A673 (cell line): ENCODE measurements at places on chromosomes 12 and 14. TPM values are rescaled to one million over a fixed set of nuclear protein-coding genes. Genes with fewer than 3 reads are reported as not detected.

DNA sequence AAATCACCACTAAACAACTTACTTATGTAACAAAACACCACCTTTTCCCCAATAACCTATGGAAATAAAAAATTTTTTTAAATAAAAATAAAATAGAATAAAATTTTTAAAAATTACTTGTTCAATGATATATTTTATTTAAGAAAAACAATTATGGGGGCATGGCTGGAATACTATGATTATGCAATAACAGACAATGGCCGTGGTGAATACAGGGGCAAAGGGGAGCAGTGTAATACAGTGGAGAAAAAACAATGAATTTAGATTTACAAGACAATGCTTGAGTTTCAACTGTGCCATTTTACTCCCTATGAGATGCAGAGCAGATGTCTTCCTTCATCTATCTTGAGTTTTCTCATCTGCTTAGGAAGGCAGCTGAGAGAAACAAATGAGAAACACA is 72.9 kb downstream of the BLTP3B start:
- H3K36me3 ChIP-seq: peaks cover 3% of the 10 kb centered on the region
- H3K27ac ChIP-seq: no peak overlapping the region
- no peak for DNase-seq
- no peaks in the 10 kb centered on the region for H3K27me3 ChIP-seq
- H3K4me3 ChIP-seq: no peak overlapping the region

- H3K4me3 ChIP-seq: no peak overlapping the region
- H3K27me3 ChIP-seq: no peaks in the 10 kb centered on the region
- DNase-seq: no peak
- H3K4me1 ChIP-seq: peaks cover 21% of the 10 kb centered on the region
- H3K27ac ChIP-seq: no peak overlapping the region
These were observed 598 bp downstream of the RASSF9 start for GRCh38 chr12:85835426-85836196.

- H3K4me1 ChIP-seq: no peaks in the 10 kb centered on the region
- DNase-seq: no peak
- H3K27me3 ChIP-seq: no peaks in the 10 kb centered on the region
- no peak overlapping the region for H3K27ac ChIP-seq
- H3K36me3 ChIP-seq: no peaks in the 10 kb centered on the region
- H3K4me3 ChIP-seq: no peak overlapping the region
These were observed 159.7 kb downstream of the PAH start for GRCh38 chr12:102757154-102757881.

The IFNG gene
- not detected in 2 replicates for total RNA-seq

The CLEC4C gene
- not detected in 2 replicates for total RNA-seq

The GAS2L3 gene
- total RNA-seq: 44.8 and 46.3 TPM in 2 replicates

The HOXC9 gene
- 21.1 and 22.3 TPM in 2 replicates for total RNA-seq

The TMEM119 gene
- total RNA-seq: 1.0 TPM in 1 of 2 replicates, not detected in the other
